ENCODE measurements at places on chromosomes 13 and 19. TPM values are rescaled to one million over a fixed set of nuclear protein-coding genes. Genes with fewer than 3 reads are reported as not detected.
A peak's percentile ranks its signal among the peaks of the same experiment; 100 is the strongest.

DNA sequence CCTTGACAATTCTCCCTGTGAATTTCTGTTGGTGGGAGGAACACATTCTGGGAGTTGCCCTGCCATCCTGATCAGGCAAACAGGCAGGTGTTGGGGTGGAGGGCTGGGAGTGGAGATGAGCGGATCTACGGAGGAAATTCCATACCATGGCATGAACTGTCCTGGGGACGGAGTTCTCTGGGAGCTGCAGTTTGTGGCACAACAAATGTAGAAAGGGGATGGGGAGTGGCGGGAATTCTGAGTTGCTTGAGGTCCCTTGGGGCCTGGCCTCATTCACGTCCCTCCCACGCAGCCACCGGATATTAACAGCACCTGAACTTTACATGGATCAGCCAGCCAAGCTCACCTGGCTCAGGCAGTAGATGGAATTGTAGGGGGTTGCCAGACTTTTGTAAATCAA, 70.0 kb downstream of the CHST8 start:
- peak; percentile 46 for DNase-seq

DGKH gene
- total RNA-seq: 13.5 TPM

GRCh38 chr19:40613690-40614621, 12.8 kb downstream of the LTBP4 start:
- peak; percentile 85 for DNase-seq

GRCh38 chr13:36158611-36159010, 27.4 kb upstream of the DCLK1 start:
- DNase-seq: no peak

DNA sequence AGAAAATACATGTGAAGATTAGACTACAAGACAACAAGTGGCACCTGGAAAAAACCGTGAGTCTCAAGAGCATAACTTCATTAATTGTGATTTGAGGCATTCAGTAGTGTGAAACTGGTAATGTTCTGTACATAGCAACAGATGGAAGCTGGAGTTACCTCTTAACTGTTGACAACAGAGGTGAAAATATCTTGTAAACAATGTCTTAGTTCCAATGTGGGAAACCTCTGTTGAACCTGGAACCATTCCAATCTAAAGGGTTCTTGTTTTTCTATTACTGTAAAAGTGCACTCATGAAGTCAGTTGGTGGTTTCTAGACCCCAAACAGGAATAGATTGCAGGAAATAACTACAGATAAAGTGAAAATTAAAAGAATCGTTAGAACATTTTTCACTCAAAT, 728.4 kb downstream of the SLITRK1 start:
- DNase-seq: no peak

FPR3 gene
- total RNA-seq: 3.2 TPM

ZNF112 gene
- 3.8 TPM for total RNA-seq

DNA sequence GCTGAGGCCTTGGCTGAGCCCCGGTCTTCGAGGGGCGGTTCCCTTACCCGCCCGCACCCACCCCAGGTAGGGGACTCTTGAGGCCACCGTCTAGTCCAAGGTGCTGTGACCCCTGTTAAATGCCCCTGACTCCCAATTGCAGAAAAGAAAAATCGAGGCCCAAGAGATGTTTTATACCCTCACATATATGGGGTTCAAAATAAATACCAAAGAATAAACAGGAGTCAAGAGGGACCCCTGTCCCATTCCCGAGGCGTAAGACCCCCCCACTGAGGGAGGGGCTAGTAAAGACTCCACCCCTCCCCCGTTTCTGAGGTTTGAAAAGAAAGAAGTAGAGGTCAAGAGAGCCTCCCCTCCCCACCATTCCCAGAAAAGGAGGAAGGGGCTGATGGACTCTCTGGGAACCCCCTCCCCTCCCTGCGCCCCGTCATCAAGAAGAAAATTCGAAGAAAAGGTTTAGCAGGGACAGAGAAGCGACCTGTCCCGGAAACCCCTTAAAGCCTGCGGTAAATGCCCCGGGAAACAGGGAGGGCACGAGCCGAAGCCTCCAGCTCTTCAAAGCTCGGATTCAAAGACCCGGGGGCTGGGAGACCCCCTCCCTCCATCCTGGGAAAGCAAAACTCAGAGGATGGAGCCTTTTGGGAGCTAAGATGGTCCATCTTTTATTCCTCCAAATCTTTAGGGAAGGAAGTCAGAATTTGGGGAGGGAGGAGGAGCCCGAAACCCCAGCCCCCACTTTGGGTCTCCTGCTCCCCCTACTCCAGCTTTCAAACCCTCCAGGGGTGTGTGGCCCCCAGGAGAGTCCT, 755 bp upstream of the RAB3A start:
- DNase-seq: no peak

GRCh38 chr13:40016953-40017660, 361.6 kb downstream of the COG6 start:
- no peak for DNase-seq

GRCh38 chr19:13795595-13796300, 505 bp downstream of the ZSWIM4 start:
- DNase-seq: no peak

GRCh38 chr19:15298847-15299567, 33.3 kb downstream of the BRD4 start:
- no peak for DNase-seq

ZSCAN5C gene
- total RNA-seq: not detected

- DNase-seq: no peak
These were observed 90.5 kb downstream of the COL4A2 start for GRCh38 chr13:110397436-110398115.

GRCh38 chr19:9500796-9501195, 2.4 kb upstream of the ZNF560 start:
- DNase-seq: no peak

DNA sequence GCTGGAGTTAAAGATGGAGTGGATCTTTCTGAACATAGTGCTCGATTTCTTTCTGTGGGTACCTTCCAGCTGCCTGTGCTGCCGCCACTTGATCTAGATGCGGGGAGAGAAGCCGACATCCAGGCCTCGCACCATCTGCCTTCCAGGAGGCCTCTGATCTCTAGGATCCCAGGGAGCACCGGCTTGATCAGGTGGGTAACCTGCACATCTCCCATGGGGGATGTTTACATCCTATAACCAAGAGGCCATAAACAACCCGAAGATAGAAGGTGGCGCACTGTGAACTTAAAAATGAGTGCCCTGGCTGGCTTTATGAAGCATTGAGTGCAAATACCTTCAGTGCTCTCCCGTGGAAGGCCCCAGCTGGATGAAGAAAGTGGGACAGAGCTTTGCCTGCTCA, at the start of gene C13orf42:
C13orf42 (minus strand) TSS at position 101 of the 400 bp plus-strand sequence; CDS start at position 36, 65 bp downstream.
- no peak for DNase-seq

All from cardiac septum (tissue), 1 donor.